Camera-type eye (tissue), 1 donor: ENCODE measurements at places on chromosomes 2 and 18. TPM values are rescaled to one million over a fixed set of nuclear protein-coding genes. Genes with fewer than 3 reads are reported as not detected.

RIT2 gene
- total RNA-seq, result 0.38 TPM

WDR7 gene
- 80.0 TPM for total RNA-seq

ADAM23 gene
- 9.5 TPM for total RNA-seq

SERPINB7 gene
- not detected for total RNA-seq

PSD4 gene
- total RNA-seq, result 20.5 TPM

FAM237A gene
- total RNA-seq, result not detected

SULT1C2 gene
- 3.9 TPM for total RNA-seq

NT5C1B gene
- not detected for total RNA-seq

HAAO gene
- total RNA-seq, result 28.8 TPM

DSG1 gene
- total RNA-seq, result 8.5 TPM

PTPRM gene
- total RNA-seq, result 99.3 TPM

HOXD12 gene
- not detected for total RNA-seq

CHN1 gene
- total RNA-seq, result 71.1 TPM

SEPTIN10 gene
- total RNA-seq, result 83.8 TPM

C2orf68 gene
- 27.0 TPM for total RNA-seq
